ENCODE measurements at places on chromosomes 3 and 15. TPM values are rescaled to one million over a fixed set of nuclear protein-coding genes. Genes with fewer than 3 reads are reported as not detected.

The COL7A1 gene
- 112 TPM for total RNA-seq

The EPHB3 gene
- 5.3 TPM for total RNA-seq

The ALPK3 gene
- total RNA-seq, result 0.06 TPM

The SLC9A9 gene
- total RNA-seq, result not detected

The TRPC1 gene
- total RNA-seq, result 10.6 TPM

The SPINT1 gene
- 0.26 TPM for total RNA-seq

The FOXB1 gene
- total RNA-seq, result not detected

The MYRIP gene
- total RNA-seq, result 0.14 TPM

The GRK7 gene
- not detected for total RNA-seq

The CADM2 gene
- total RNA-seq, result not detected

The TRH gene
- total RNA-seq, result not detected

GRCh38 chr15:78709263-78709882 lies 68.4 kb upstream of the CHRNB4 start:
- DNase-seq, result no peak
- no peaks in the 10 kb centered on the region for H3K36me3 ChIP-seq
- H3K4me3 ChIP-seq, result peak overlapping the region; percentile 54
- no peak overlapping the region for H3K27ac ChIP-seq

GRCh38 chr3:64856977-64857516 lies 169.2 kb upstream of the ADAMTS9 start:
- H3K27me3 ChIP-seq, result peaks cover 1% of the 10 kb centered on the region
- H3K4me3 ChIP-seq, result no peak overlapping the region
- DNase-seq, result no peak
- H3K4me1 ChIP-seq, result no peaks in the 10 kb centered on the region

DNA sequence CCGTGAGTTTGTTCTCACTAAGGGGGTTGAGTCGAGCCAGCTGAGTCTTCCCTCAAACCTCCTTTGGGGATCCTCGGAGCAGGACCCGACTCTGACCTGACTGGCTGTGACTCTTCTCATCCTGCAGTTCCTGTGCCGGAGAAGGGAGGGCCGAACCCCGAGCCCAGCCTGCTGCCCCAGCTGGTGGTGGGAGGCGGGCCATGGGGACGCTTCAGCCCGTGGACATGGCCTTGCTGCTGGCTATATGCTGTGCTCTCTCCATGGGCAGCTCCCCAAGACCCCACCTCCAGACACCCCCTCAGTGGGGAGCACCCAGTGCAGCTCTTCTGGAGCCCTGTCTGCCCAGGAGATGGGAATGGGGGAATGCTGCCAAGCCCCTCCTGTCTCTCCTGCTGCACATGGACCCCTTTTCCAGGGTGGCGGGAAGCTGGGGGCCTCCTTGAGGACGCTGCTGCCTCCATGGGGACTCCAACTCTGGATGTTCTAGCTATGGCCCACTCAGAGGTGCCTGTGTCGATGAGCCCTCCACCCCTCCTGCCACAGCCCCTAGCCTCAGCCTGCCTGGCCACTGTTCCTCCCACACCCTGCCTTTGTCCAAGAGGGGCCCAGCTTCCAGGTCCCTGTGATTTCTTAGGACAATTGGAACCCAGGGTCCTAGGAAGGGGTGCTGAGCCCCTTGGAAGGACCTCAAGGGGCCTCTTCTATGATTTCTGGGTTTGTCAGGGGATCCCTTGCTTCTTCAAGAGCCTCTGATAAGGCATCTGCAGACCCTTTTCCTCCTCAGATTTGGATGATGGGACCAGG lies 12.8 kb downstream of the C15orf39 start:
- H3K27ac ChIP-seq, result no peak overlapping the region
- no peaks in the 10 kb centered on the region for H3K36me3 ChIP-seq
- no peak overlapping the region for H3K4me3 ChIP-seq
- no peak for DNase-seq
- peaks cover 6% of the 10 kb centered on the region for H3K27me3 ChIP-seq

- H3K27ac ChIP-seq, result no peak overlapping the region
- H3K4me3 ChIP-seq, result no peak overlapping the region
- DNase-seq, result no peak
- H3K36me3 ChIP-seq, result no peaks in the 10 kb centered on the region
- no peaks in the 10 kb centered on the region for H3K4me1 ChIP-seq
- H3K27me3 ChIP-seq, result peaks cover 21% of the 10 kb centered on the region
These were observed 17.4 kb downstream of the SUSD5 start for GRCh38 chr3:33201195-33201594.

GRCh38 chr15:25763331-25763751 lies 99.8 kb downstream of the ATP10A start:
- H3K27ac ChIP-seq, result peak overlapping the region; percentile 48

DNA sequence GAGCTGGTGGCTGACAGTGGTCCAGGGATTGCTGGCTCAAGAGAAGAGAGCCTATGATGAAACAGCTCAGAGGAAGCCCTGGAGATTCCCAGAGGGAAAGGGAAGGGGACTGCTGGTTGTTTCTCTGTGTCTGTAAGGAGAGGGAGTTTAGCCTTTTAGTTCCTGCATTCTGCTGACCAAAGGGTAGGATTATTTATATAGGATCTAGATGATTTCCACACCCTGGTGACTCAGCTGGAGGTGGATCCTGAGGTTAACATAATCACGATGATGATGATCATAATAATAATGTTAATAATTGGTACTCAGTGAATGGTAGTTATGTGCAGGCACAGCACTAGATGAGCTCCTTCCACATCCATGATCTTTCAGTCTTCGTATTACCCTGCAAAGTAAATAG lies 144.9 kb downstream of the EPHB1 start:
- DNase-seq, result no peak
- no peak overlapping the region for H3K27ac ChIP-seq
- H3K36me3 ChIP-seq, result no peaks in the 10 kb centered on the region
- no peaks in the 10 kb centered on the region for H3K4me1 ChIP-seq

- H3K36me3 ChIP-seq, result no peaks in the 10 kb centered on the region
- no peak overlapping the region for H3K27ac ChIP-seq
- peaks cover 5% of the 10 kb centered on the region for H3K27me3 ChIP-seq
- H3K4me1 ChIP-seq, result peaks cover 12% of the 10 kb centered on the region
- DNase-seq, result no peak
- peak overlapping the region; percentile 84 for H3K4me3 ChIP-seq
These were observed 610 bp upstream of the SATB1 start for GRCh38 chr3:18425641-18426257.

- DNase-seq, result no peak
- peaks cover 7% of the 10 kb centered on the region for H3K36me3 ChIP-seq
- peak overlapping the region; percentile 89 for H3K4me3 ChIP-seq
- H3K27me3 ChIP-seq, result peaks cover 2% of the 10 kb centered on the region
- peaks cover 64% of the 10 kb centered on the region for H3K4me1 ChIP-seq
- H3K27ac ChIP-seq, result peak overlapping the region; percentile 93
These were observed 607 bp upstream of the IMP3 start for GRCh38 chr15:75640483-75641178.

- H3K4me3 ChIP-seq, result no peak overlapping the region
- DNase-seq, result no peak
- peaks cover 23% of the 10 kb centered on the region for H3K4me1 ChIP-seq
These were observed 59.0 kb upstream of the SMAD3 start for GRCh38 chr15:67006083-67007065.

DNA sequence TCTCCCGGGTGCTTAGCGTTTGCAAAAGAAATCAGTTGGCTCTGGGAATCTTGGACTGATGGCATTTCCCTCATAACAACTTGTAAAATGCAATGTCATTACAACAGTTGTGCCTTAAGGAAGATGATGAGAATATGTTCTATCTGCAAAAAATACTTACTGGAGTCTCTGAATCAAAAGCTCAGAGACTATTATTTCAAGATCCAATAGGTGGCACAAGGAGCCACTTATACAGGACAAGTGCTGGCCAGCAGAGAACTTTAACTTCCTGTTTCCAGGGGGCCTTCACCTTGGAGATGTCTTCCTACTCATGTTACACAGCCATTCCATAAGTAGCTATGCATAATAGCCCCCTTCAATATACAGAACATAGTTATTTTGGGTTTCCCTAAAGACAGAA lies 8.9 kb upstream of the RPS27L start:
- peaks cover 2% of the 10 kb centered on the region for H3K27me3 ChIP-seq
- H3K4me3 ChIP-seq, result no peak overlapping the region
- peaks cover 18% of the 10 kb centered on the region for H3K4me1 ChIP-seq
- peak; percentile 35 for DNase-seq
- H3K27ac ChIP-seq, result no peak overlapping the region
- no peaks in the 10 kb centered on the region for H3K36me3 ChIP-seq

GRCh38 chr3:134776518-134776917 lies 18.5 kb upstream of the EPHB1 start:
- H3K4me3 ChIP-seq, result no peak overlapping the region
- H3K27ac ChIP-seq, result no peak overlapping the region
- no peak for DNase-seq
- no peaks in the 10 kb centered on the region for H3K4me1 ChIP-seq
- no peaks in the 10 kb centered on the region for H3K36me3 ChIP-seq

- H3K27ac ChIP-seq, result no peak overlapping the region
- no peaks in the 10 kb centered on the region for H3K36me3 ChIP-seq
- no peak overlapping the region for H3K4me3 ChIP-seq
- no peak for DNase-seq
- 0 out of 2 replicates have a peak, but pooled peaks cover 3% of the 10 kb centered on the region for H3K27me3 ChIP-seq
These were observed 12.3 kb upstream of the ZBTB38 start for GRCh38 chr3:141356046-141356445.

- no peak overlapping the region for H3K4me3 ChIP-seq
- H3K27ac ChIP-seq, result no peak overlapping the region
- no peak for DNase-seq
- H3K27me3 ChIP-seq, result peaks cover 12% of the 10 kb centered on the region
- H3K36me3 ChIP-seq, result no peaks in the 10 kb centered on the region
- peaks cover 14% of the 10 kb centered on the region for H3K4me1 ChIP-seq
These were observed 1.9 kb upstream of the PLA1A start for GRCh38 chr3:119595639-119596334.

DNA sequence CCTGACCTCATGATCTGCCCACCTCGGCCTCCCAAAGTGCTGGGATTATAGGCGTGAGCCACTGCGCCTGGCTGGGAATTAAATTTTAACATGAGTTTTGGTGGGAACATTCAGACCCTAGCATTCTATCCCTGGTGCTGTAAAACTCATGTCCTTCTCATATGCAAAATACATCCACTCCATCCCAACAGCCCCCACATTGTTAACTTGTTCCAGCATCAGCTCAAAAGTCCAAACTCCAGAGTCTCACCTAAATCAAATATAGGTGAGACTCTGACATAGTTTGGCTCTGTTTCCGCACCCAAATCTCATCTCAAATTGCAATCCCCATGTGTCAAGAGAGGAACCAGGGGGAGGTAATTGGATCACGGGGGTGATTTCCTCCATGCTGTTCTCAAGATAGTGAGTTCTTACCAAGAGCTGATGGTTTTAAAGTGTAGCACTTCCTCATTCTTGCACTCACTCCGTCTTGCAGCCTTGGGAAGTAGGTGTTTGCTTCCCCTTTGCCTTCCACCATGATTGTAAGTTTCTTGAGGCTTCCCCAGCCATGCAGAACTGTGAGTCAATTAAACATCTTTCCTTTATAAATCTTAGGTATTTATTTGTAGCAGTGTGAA lies 96.2 kb upstream of the PLCL2 start:
- H3K36me3 ChIP-seq, result no peaks in the 10 kb centered on the region
- DNase-seq, result no peak
- H3K4me3 ChIP-seq, result no peak overlapping the region
- H3K27ac ChIP-seq, result no peak overlapping the region

- DNase-seq, result no peak
- H3K36me3 ChIP-seq, result peaks cover 56% of the 10 kb centered on the region
- no peak overlapping the region for H3K27ac ChIP-seq
- no peak overlapping the region for H3K4me3 ChIP-seq
- H3K27me3 ChIP-seq, result no peaks in the 10 kb centered on the region
- no peaks in the 10 kb centered on the region for H3K4me1 ChIP-seq
These were observed 7.8 kb downstream of the CEP97 start for GRCh38 chr3:101732240-101732641.

GRCh38 chr3:55476515-55476914 lies 10.6 kb downstream of the WNT5A start:
- H3K36me3 ChIP-seq, result peaks cover 91% of the 10 kb centered on the region
- peak overlapping the region; percentile 98 for H3K4me3 ChIP-seq
- H3K27me3 ChIP-seq, result peaks cover 23% of the 10 kb centered on the region
- H3K4me1 ChIP-seq, result peaks cover 69% of the 10 kb centered on the region
- H3K27ac ChIP-seq, result peak overlapping the region; percentile 97

GRCh38 chr3:10889206-10889960 lies 73.4 kb downstream of the SLC6A11 start:
- no peak for DNase-seq
- no peaks in the 10 kb centered on the region for H3K36me3 ChIP-seq
- no peaks in the 10 kb centered on the region for H3K4me1 ChIP-seq

- no peak overlapping the region for H3K27ac ChIP-seq
- H3K4me1 ChIP-seq, result peaks cover 7% of the 10 kb centered on the region
These were observed 198.2 kb upstream of the UBE2E2 start for GRCh38 chr3:23004971-23005370.

- peak; percentile 48 for DNase-seq
- no peaks in the 10 kb centered on the region for H3K36me3 ChIP-seq
- H3K27me3 ChIP-seq, result no peaks in the 10 kb centered on the region
These were observed 172.4 kb downstream of the DCLK3 start for GRCh38 chr3:36591959-36592358.

GRCh38 chr3:78621061-78621716 lies 1146.6 kb downstream of the ROBO1 start:
- no peak for DNase-seq
- no peak overlapping the region for H3K27ac ChIP-seq
- no peaks in the 10 kb centered on the region for H3K27me3 ChIP-seq
- H3K36me3 ChIP-seq, result no peaks in the 10 kb centered on the region
- H3K4me3 ChIP-seq, result no peak overlapping the region

GRCh38 chr3:140007911-140008869 lies 73.2 kb downstream of the CLSTN2 start:
- no peaks in the 10 kb centered on the region for H3K36me3 ChIP-seq
- H3K27ac ChIP-seq, result no peak overlapping the region
- H3K4me1 ChIP-seq, result no peaks in the 10 kb centered on the region
- no peak overlapping the region for H3K4me3 ChIP-seq
- peaks cover 2% of the 10 kb centered on the region for H3K27me3 ChIP-seq

- DNase-seq, result no peak
- peak overlapping the region; percentile 63 for H3K27ac ChIP-seq
- no peaks in the 10 kb centered on the region for H3K27me3 ChIP-seq
- H3K4me1 ChIP-seq, result peaks cover 21% of the 10 kb centered on the region
- H3K36me3 ChIP-seq, result no peaks in the 10 kb centered on the region
These were observed 81.9 kb upstream of the PLXND1 start for GRCh38 chr3:129688271-129688895.

All from HFFc6 (cell line).